ENCODE measurements at places on chromosomes 2 and 18.

DNA sequence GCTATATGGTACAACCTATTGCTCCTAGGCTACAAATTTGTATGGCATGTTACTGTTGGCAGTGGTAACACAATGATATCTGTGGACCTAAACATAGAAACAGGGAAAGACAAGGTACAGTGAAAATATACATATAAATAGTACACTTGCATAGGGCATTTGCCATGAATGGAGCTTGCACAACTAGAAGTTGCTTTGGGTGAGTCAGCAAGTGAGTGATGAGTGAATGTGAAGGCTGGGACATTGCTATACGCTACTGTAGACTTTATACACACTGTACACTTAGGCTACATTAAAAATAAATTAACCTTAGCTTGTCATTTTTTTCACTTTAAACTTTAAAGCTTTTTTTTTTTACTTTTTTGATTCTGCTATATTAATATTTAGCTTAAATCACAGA is 500.0 kb upstream of the SETBP1 start:
- DNase-seq: no peak

DNA sequence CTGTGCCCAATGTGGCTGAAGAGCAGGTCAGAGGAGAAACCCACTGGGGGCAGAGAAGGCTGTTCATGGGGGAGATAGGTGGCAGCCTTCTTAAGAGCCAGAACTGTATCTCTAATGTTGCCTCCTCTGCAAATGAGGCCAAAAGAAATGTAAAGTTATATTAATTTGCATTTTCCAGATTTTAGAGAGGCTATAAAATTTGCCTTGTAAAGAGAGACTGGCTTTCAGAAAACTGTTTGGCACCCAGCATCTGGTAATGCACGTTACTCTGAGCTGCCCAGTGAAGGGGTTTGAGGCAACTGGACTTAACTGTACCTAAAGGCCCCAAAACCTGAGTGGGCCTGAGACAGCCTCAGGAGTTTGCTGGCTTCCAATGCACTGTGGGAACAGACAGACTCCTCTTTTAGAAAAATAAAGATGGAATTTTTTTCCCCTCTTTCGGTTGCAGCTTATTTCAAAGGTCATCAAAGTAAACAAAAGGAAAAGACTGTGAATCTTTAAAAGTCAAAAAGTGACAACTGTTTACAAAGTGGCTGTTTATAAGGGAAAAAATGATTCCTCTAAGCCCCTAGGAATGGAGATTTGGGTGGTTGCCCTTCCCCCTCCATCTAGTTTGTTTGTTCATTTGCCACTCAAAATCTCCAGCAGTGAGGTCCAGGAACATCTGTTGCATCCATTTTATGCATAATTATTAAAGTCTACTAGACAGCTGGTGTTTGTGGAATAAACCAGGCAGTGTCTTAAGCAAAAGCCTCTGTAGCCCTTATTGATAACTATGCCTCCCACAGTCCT is 132.2 kb upstream of the ZFP36L2 start:
- no peak for DNase-seq

GRCh38 chr2:86622519-86623042 is 1.1 kb downstream of the RNF103 start:
- DNase-seq: no peak

DNA sequence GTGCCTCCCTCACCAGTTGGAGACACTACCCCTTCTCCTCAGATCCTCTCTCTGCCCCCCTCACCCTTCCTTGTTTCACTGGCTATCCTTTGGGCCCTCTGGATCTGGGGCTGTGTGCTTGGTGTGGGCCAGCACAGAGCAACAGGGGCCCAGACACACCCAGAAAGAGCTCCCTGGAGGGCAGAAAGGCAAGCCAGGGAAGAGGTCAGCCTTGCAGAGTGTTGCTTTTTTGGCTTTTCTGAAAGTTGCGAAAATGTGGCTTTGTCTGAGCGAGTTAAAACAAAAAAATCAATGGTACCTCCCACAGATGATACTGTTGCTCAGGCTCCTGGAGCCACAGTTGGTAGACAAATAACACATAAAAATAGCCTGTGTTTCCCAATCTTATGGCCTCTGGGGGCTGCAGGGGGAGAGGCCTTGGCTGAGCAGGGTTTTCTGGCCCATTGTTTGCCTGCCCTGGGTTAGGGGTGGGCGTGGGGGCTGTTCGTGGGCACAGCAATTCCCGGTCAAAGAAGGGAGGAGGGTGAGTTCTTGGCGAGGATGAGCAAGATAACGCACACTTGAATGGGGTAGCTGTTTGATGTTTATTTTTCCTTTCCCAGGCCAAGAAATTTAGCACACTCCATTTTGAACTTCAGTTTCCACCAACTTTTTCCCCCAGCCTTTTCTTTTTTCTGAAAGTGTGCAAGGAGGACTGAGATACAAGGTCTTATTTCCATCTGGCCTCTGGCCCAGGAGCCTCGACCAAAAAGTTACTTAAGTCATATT is 167.0 kb upstream of the HAAO start:
- DNase-seq: no peak

DNA sequence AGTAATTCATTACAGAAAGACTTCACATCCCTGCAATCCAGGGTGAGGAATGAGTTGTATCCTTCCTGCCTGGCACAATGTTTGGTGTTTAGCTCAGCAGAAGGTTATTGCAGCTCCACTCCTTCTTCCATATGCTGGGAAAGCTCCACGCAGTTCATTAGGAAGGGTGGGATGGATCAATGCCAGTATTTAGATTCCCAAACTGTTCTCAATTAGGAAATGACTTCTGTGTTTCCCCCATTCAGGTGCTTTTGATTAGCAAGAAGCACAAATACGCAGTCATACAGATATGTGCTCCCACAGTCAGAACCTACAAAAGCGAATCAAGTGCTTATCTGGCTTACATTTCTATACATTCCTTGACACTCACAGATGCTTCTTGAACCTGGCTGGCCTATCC is 340.6 kb downstream of the NYAP2 start:
- DNase-seq: peak; percentile 23

DNA sequence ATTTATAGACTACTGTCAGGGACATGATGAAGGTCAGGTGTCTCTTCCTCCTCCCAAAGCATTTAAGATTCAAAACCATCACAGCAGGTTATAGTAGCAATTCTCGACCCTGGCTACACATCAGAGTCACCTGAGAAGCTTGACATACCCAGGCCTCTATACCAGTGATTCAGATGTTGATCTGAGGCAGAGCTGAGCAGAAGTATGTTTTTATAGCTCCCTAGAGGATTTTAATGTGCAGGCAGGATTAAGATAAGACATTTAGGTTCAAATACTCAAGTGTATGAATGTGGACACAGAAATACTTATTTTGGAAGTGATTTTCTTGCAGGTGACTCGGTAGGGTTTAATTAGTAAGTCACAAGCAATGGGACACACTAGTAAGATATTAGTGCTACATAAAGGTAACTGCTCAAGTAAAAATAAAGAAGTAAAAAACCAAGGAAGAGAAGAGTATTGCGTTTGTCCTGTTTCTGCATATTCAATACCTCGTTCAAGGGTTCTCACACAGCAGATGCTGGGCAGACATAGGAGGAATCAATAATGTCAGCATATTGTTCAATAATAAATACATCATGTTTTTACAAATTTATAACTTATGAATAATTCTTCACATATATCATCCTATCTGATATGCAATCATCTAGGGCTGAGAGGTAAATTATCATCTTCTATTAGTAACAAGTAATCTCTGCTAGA is 7.0 kb downstream of the GCFC2 start:
- DNase-seq: no peak

GRCh38 chr2:76930056-76930744 is 592.0 kb downstream of the LRRTM4 start:
- no peak for DNase-seq

GRCh38 chr2:83063511-83063910 is 1395.6 kb downstream of the SUCLG1 start:
- DNase-seq: no peak

DNA sequence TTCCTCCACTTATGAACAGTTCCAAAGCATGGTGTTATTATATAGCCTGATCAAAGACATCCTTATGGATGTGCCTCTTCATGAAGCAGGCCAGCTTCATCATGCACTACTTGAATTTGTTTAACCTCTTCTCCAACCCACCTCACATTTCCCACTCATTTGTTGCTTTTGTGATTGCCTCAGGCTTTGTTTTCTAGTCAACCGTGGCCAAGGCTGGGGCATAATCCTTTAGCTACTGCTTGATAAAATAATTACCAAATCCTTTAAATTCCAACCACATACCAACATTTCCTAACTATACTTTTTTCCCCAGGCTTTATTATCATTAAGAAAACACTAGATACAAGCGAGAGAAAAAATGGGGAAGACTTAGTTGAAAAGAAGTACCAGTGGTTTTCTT is 39.6 kb upstream of the SCN1A start:
- no peak for DNase-seq

DNA sequence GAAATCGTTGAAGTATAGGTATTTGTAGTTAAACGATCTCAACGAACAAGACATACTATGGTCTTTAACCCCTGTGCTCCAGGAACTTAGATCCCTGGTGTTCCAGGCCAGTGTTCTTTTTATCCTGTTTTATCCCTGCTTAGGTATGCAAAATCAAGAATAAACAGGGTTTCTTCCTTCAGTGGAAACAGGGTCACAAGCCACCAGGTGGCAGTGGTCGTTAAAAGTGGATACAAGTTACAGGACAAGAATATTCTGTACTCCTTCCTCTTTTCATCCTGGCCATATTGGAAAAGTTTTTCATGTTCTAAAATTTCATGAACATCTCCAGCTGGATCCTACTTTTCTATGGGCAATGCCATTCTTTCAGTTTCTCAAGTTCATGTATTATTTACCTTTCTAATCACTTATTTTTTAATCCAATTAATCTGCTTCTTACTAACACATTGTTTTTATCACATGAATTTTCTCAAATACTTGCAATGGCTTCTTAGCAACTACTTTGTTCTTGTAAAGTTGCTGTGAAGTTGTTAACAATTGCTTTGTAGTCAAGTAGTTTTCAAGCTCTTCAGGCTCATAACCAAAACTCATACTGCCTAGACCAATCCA is 16.4 kb upstream of the HNMT start:
- no peak for DNase-seq

DNA sequence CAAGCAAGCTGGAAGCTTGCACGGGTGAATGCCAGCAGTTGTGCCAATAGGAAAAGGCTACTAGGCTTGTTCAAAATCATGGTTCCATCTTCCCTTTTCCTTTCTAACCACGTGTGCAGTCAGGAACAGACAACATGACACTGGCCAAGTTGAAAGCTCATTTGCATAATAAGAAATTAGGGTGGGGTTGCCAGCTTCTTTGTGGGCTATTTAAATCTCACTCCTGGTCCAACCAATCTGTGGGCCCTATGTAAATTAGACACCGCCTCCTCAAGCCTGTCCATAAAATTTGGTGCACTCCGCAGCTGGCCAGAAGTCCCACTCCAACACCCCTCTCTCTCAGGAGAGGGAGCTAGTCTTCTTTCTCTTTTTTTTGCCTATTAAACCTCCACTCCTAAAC is 1948.4 kb upstream of the PIK3C3 start:
- no peak for DNase-seq

DNA sequence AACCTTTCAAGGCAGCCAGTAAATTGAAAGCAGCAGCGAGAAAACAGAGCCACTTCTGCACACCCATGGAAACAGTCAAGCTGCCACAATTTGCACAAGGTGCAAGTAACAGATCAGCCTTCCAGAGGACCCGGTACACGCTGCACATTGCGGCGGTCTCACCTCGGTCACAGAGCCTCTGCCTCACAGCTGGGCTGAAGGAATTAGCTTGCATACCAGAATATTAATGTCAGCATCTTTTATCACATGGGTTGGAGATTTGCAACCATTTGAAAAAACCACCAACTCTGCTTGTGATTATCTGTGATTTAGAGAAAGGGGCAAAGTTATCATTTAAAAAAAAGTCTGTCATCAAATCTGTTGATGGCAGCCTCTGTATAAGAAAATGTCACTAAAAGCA is 330.5 kb upstream of the TCF4 start:
- DNase-seq: no peak

DNA sequence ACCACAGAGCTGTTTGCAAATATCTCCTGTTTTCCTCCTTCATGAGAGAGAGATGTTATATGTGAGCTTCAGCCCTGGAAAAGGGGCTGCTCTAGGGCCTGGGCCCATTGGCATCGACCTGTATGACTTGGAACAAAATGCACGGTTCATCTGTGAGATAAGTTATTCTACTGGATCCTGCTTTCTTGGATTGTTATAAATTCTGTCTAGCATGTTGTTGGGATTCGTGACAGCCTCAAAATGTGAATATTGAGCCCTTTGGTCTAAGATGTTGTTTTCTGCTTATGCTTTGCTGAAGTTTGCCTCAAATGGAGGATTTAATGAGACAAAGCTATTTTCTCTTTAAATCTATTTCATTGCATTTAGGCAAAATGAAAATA is 372.9 kb downstream of the EN1 start:
- no peak for DNase-seq

DNA sequence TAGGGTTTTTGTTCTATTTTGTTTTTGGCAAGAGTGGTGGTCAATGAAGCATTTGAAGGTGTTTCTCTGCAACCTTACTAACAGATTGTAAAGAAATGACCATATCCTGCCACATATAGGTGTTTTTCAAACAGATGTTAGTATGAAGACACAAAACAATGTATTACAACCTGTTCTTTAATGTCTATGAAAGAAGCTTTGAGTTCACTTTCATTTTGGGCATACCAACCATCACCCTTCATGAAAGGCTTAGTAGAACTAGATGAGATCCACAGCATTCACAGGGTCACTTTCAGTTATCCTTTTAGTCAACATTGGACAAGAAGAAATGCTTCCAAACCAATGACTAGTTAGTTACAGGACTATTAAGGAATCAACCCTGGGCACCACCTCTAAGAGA is 95.1 kb downstream of the EHBP1 start:
- no peak for DNase-seq

- no peak for DNase-seq
Observed at GRCh38 chr2:64766841-64767669, 113.3 kb upstream of the SERTAD2 start.

DNA sequence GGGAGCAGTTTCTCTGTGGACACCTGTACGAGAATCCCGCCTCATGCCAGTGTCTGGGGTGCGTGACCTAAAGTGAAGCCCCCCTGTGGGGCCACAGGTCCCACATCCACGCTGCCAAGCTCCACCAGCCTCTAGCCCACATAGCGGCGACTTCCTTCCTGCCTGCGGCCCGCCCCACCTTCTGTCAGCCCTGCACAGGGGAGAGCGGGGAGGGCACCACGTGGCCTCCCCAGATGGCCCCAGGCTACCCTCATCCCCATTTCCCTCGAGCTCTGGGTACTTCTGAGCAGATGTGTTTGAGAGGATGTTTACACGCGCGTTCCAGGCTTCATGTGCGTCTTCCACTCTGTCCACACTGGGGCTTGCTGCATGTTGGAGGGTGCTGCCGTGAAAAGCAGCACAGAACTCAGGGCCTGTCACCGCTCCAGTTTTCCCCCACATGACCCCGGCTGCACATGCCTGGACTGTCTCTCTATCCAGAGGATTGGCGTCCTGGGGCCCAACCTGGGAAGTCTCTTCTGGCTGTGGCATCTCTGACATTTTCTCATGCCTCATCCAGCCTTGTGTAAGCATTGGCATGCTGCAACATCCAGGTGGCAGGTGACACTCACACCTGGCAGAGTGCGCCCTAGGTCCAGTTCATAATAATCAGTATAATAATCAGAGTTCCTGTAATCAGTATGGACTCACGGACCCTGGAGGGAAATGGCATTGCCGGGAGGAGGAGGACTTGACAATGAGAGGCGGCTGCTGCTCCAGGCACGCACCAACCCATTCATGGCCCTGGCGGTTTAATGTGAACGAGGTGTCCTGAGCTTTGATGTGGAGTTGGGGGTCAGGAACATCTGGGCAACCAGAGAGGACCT is 146.3 kb upstream of the TWIST2 start:
- no peak for DNase-seq

- DNase-seq: no peak
Observed at GRCh38 chr2:47868611-47869352, 37.5 kb downstream of the FBXO11 start.

- no peak for DNase-seq
Observed at GRCh38 chr2:136116151-136116812, 1.7 kb downstream of the CXCR4 start.
